Hematopoietic multipotent progenitor cell treated with erythropoietin and hydrocortisone succinate and interleukin-3 and kit ligand, for 4 days (in vitro differentiated cells): ENCODE measurements at places on chromosomes 3 and 15.

DNA sequence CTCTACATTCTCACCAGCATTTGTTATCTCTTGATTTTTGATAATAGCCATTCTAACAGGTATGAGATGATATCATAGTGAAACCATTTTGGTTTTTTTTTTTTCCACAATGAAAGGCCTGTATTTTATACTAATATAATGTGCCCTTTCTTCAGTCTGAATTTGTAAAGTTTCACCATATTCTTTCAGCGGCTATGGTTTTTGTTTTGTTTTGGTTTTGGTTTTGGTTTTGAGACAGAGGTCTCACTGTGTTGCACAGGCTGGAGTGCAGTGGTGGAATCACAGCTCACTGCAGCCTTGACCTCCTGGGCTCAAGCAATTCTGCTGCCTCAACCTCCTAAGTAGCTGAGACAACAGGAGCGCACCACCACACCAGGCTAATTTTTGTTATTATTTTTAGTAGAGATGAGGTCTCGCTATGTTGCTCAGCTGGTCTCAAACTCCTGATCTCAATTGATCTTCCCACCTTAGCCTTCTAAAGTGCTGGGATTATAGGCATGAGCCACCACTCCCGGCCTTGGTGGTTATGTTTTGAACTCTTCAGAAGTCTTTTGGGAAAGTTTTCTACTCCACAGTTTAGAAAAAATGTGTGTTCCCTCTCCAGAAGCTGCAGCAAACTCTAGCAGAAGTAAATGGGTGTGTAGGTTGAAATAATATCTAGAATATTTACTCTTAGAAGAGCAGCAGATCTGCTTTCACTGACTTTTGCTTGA is 110.2 kb upstream of the UMPS start:
- no peak for DNase-seq

DNA sequence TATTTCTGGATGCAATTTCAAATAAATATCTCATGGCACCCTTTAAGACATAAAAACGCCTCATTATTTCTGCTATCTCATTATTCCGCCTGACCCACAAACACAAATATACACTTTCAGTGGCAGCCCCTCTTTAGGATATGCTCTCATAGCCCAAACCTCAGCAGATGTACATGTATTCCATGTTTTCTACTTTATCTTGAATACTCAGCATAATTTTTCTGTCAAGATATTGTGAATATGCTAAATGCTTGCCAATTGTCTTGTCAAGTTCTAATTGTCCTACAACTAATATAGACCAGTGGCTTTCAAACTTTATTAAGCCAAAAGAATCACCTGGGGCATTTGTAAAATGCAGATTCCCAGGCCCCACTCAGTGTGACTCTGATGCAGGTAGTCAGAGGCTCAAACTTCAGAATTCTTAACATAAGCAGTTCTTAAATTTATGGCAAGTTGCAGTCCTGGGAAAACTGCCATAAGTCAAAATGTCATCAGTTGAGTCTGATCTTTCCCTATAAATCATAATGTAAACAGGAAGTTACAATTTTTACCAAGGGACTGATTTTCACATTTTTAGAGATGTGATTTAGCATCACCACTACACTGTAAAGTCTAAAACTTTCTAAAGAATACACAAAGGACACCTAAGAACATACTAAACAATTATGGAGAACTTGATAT is 135.1 kb downstream of the TBL1XR1 start:
- no peak for DNase-seq

DNA sequence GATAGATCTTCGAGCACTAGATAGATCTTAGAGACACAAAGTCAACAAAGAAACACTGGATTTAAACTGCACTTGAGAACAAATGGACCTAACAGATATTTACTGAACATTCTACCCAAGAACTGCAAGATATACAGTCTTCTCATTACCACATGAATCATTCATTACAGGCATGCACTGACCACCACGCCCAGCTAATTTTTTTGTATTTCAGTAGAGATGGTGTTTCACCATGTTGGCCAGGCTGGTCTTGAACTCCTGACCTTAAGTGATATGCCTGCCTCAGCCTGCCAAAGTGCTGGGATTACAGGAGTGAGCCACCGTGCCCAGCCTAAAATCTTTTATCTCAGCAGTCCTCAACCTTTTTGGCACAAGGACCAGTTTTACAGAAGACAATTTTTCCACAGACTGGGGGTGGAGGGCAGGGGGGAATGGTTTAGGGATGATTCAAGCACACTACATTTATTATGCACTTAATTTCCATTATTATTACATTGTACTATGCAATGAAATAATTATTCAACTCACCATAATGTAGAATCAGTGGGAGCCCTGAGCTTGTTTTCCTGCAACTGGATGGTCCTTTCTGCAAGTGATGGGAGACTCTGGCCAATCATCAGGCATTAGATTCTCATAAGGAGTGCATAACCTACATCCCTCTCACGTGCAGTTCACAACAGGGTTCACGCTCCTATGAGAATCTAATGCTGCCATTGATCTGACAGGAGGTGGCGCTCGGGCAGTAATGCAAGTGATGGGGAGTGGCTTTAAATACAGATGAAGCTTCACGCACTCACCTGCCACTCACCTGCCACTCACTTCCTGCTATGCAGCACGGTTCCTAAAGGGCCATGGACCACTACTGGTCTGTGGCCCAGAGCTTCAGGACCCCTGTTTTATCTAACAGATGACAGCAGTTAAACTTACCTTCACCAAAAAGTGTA is 21.7 kb downstream of the CSNK1G1 start:
- DNase-seq = no peak

GRCh38 chr15:48796521-48796920 is 14.3 kb downstream of the CEP152 start:
- DNase-seq = no peak

GRCh38 chr15:85955501-85956391 is 123.9 kb upstream of the AGBL1 start:
- DNase-seq = no peak

DNA sequence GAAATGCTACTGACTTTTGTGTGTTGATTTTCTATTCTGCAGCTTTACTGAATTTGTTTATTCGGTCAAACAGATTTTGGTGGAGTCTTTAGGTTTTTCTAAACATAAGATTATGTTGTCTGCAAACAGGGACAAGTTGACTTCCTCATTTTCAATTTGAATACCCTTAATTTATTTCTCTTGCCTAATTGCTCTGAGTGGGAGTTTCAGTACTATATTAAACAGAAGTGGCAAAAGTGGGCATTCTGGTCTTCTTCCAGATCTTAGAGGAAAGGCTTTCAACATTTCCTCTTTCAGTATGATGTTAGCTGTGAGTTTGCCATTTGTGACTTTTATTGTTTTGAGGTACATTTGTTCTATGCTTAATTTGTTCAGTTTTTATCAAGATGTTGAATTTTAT is 268.5 kb downstream of the WNT5A start:
- peak; percentile 3 for DNase-seq

DNA sequence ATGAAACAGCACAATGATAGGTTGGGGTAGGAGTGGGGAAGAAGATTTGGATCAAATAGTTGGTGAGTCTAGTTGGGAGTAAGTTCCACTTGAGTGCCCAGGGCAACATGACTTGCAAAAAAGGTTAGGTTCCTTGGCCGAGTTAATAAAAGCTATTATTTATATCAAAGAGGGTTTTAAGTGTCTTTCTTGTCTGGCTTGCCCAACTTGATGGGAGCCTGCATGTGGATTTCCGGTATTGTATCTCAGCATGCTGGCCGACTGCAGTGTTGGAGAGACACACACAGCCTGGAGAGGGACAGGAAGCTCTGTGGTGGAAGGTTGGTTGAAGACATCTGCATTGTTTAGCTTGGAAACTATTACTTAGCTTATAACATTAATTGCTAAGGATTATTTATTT is 449.5 kb upstream of the TBL1XR1 start:
- DNase-seq = peak; percentile 85

DNA sequence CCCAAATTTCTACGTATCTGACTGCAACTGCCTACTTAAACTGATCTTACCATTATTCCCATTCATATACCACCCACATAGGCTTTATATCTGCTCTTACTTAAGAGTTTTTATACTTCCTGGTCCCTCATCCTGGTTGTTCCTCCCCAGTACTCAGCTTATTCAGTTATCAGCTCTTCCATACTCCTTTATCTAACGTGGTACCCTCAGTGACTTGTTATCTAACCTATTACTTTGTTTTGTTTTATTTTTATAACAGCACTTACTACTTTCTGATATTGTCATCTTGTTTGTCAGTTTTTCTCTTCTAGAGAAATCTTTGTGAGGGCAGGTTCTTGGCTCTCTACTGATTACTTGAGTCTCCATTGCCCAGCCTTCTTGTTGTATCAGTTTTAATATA is 100.6 kb downstream of the ZNF609 start:
- DNase-seq = peak; percentile 49

- no peak for DNase-seq
These were observed 69.1 kb upstream of the TSEN2 start for GRCh38 chr3:12415014-12415680.

- no peak for DNase-seq
These were observed 200.3 kb downstream of the KBTBD8 start for GRCh38 chr3:67198374-67198773.

DNA sequence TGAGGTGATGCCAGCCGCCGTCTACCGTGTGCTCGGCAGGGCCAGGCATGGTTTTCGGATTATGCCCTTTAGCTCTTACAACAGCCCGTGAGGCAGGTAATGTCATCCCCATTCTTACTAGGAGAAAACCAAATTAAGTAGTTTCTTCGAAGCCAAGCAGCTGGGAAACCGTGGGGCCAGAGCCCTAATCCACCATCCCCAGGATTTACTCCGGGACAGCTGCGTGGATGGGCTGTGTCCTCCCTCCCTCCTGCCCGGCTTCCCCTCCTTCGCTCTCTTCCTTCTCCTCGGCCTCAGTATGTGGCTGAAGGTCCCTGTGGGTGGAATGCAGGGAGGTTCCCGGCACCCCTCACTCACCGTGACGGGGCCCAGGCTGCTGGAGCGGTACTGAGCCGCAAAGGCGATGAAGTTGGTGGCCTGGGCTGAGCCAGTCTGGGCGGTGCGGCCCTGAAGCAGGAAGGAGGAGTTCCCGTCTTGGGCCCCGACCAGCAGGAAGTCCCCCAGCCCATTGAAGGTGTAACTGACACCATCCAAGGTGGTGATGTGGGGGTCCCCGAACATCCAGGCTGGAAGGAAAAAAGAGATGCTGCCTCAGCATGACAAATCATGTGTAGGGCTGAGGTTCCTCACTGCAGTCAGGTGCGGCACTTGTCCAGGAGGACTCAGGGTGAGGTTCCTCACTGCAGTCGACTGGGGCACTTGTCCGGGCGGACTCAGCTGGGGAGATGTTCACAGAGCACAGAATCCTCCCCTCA is 42.5 kb downstream of the MUC20 start:
- DNase-seq = no peak

- peak; percentile 60 for DNase-seq
These were observed 1.1 kb downstream of the ZBTB47 start for GRCh38 chr3:42654331-42655201.

- DNase-seq = no peak
These were observed 274.4 kb downstream of the ADAMTSL3 start for GRCh38 chr15:83928392-83928734.

- no peak for DNase-seq
These were observed 105.9 kb downstream of the DNAJB8 start for GRCh38 chr3:128360705-128361271.

GRCh38 chr3:183486472-183486871 is 58.1 kb upstream of the MCF2L2 start:
- no peak for DNase-seq

DNA sequence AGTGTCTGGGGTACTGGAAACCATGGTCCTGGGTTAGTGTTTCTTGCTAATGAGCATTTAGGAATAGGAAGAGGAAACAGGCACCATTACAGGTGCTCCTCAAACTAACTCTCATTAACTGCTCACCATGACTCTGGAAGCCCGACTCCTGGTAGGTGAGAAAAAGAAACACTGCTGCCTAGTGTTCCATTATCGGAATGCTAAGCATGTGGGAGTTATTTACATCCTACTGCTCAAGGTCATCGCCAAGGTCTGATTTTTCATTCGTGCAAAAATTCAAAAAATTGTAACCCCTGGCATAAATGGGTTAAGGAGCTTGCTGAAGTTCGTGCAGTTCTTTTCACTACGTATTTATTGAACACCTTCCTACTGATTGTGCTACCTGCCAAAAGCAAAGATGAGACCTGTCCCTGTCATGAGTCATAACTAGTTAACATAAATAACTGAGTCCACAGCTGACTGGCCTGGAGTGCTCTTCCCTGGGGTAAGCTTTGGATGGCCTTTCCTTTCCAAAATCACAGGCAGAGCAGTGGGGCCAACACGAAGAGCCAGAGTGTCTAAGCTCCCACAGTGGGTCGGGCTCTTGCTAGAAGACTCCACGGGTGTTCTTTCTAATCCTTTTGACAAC is 22.7 kb upstream of the PAQR5 start:
- no peak for DNase-seq

DNA sequence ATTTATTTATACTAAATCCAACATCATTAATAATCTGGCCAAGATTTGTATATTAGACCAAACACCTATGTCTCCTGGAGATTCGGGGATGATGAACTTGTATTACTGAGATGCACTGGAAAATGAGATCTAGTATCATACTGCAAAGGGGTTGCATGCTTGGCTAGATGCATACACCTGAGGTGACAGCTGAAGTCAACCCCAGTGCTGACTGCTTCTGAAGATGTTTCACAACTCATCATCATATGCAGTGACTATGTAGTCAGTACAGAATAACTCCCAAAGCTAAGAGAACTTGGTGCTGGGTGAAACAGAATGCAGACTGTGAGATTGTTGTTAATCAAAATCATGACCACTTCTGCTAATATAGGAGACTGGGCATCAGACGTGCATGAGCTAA is 1114.2 kb downstream of the NSUN3 start:
- no peak for DNase-seq

GRCh38 chr3:164364111-164364510 is 714.2 kb downstream of the SI start:
- no peak for DNase-seq

GRCh38 chr3:127053026-127053425 is 70.1 kb downstream of the PLXNA1 start:
- DNase-seq = no peak

DNA sequence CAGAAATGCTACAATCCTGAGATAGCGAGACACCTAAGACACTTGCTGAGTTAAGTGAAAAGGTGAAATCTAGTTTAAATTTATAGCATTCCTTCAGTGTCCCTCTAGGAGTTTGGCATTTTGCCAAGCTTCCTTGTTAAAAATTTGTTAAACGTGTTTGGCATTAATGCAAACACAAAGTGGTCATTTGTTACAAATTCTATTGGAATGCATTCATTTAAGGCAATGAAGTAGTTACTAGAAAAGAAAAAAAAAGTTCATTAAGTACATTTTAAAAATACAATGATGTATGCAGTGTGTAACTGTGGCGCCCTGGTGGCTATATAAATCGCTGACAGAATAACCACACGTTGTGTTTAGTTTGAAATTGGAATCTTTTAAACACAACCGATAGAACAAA is 31.3 kb upstream of the WNT5A start:
- DNase-seq = no peak
